Neural progenitor cell (in vitro differentiated cells): ENCODE measurements at places on chromosomes 5 and 9.

DNA sequence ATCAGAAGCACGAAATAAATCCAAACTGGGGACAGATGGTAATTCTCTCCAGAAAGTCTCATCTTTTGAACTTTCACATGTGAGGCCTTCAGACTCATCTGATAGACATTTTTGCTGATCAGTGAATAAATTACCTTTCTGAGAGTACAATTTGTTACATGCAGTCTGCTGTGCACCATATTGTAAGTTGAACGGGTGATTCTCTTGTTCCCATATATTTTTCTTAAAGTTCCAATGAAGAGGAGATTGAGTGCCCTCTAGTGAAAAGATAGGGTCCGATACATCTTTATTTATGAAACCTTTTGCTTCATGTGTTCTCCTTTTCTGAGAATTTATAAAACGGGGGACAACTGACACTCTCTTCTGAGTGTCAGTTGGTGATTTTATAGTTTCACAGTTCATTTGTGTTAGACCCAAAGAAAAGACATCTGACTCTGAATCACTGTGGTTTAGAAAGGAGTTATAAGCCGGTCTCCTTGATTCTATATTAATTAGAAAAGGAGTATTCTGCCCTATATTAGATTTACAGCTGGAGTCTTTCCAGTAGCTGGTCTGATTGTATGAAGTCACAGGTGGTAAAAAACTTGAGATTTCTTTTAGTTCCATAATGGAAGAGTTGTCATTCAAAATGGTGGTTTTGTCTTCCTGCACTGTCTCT, 30.4 kb downstream of the GNG10 start:
- no peak for DNase-seq

DNA sequence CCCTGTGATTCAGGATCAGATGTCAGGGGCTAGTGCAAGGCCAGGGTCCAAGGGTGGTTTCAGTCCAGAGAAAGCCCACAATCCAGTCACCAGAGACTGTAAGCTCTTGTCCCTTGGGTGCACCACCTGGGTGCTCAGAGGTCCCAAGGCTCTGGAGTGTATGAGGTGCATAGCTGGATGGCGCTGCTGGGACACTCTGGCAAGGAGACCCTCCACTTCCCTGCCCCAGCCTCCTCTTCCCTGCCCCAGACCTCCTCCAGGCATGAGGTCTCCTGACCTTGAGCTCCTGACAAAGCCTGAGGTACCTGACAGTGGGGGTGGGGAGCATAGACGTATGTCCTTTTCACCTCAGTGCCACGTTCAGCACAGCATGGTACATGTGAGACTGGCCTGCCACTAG, 7.0 kb downstream of the CSF2 start:
- DNase-seq = no peak

DNA sequence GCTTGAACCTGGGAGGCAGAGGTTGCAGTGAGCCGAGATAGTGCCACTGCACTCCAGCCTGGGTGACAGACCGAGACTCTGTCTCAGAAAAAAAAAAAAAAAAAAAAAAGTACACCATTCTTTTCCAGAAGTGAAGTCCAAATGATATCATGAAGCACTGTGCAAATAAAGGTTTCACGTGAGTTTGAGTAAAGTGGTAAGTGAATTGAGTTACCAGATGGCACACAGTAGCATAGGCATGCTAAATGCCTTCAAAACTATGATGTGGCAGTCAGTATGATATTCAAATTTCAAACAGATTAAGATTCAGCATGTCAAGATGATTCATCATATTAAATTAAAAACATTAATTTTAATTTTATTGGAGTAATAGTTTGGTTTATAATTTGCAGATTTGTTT, 195.2 kb downstream of the TAF11L14 start:
- DNase-seq = no peak

DNA sequence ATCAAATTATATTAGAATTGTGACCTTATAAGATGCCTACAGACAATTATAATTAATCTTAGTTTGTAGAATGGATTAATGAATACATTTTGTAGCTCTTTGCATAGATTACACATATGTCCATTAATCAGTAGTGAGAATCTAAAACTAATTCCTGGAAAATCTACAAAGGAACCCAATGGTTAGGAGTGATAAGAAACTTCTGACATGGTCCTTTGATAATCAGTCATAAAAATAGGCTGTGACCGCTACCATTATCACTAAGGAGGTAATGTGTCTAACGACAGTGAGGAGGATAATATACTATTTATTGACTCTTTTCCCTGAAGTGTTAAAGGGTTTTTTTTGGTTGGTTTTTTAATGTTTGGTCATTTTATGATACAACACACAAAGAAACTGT, 46.6 kb downstream of the BNC2 start:
- DNase-seq = no peak

GRCh38 chr5:91378752-91379211, 4.3 kb downstream of the ARRDC3 start:
- DNase-seq = no peak

DNA sequence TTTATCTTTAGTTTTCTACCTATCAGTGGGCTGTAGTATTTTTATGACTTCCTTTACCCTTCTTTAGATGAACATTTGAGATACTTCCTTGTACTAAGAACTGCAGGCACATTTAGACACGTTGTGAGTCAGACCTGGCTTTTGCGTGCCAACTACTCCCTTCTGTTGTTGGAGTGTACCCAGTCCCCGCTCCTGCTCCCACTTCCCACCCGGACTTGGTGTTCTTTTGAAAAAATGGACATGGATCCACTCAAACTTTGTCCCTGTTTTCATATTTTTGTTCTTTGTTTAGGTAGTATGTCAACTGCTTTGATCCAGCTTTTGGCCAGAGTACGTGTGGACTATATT, 60.7 kb downstream of the PARP8 start:
- DNase-seq = no peak

DNA sequence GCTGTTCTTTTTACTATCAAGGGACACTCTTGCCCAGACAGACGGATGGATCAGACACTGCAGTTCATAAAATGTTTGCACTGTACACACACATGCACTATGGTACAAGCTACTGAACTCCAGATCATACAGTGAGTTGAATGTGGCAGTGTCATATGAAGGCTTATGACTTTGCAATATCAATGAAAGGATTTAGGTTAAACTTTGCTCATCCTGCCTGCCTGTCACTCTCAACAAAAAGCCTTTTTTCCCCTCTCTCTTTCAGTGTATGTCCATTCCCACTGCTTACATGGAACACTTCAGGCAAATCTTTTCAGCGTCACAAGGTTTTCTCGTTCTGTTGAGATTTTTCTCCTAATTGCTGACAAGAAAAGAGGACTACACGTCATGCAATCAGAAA, 97.4 kb downstream of the BNC2 start:
- no peak for DNase-seq

DNA sequence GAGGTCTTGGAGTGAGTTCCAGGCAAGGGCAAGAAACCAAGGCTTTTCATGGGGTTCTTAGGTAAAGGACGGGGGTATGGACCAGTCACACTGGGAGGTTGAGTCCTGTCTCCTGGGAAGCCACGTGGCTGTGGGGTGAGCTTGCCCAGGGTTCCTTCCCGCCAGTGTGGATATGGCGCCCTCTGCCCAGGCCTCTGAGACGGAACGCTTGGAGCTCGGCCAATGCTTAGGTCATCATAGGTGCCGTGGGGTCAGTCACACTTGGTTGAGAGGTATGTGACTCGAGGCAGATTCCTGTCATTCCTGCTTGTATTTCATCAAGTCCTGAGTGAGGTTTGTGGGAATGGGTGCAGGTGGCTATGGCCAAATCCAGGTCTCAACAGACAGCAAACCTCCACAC, 46.2 kb downstream of the TENT4A start:
- no peak for DNase-seq

GRCh38 chr5:135641734-135642487, 63.1 kb upstream of the CXCL14 start:
- no peak for DNase-seq

DNA sequence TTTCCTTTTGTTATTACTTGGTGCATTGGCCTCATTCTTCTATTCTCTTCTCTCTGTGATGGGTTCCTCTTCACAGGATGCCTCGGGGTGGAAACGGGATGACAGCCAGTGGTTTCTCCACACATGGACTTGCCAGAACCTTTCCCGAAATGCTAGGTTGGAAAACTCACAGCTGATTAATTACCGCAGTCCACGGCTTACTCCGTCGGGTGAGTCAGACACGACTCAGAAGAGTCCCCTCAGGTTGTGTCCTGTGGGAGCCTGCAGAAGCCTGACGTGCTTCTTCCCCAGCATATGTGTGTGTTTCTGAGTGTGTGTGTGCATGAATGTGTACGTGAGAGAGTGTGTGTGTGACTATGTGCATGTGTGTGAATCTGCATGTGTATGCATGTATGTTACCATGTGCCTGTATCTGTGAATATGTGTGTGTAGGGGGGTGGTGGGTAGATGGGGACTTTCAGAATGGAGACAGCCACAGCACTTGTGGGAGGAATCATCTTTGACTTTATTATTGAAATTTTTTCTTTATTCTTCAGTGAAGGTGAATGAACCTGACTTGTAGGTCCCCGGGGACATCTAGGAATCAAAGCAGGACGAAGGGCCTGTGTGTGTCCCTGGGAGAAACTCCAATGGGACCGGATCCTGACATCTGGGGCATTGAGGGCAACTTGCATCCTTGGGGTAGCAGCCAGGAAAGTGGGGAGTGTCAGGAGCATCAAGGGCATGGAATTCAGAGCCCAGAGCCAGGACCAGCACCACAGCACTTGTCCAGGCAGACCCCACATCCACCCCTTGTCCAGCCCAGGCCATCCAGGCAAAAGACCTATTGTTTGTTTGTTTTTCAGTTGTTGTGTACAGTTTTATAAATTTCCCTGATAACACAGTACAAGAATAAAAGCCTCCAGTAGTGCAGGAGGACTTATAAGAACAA, 21.9 kb upstream of the MED10 start:
- no peak for DNase-seq
